ENCODE measurements at places on chromosomes 2 and 18. TPM values are rescaled to one million over a fixed set of nuclear protein-coding genes. Genes with fewer than 3 reads are reported as not detected.

REG3G gene
- total RNA-seq: not detected

ONECUT2 gene
- 1.2 TPM for total RNA-seq

- DNase-seq: no peak
Observed at GRCh38 chr2:28662044-28662443, 89.6 kb upstream of the PPP1CB start.

GRCh38 chr2:41595240-41595639 lies 452.6 kb upstream of the PKDCC start:
- DNase-seq: no peak

DNA sequence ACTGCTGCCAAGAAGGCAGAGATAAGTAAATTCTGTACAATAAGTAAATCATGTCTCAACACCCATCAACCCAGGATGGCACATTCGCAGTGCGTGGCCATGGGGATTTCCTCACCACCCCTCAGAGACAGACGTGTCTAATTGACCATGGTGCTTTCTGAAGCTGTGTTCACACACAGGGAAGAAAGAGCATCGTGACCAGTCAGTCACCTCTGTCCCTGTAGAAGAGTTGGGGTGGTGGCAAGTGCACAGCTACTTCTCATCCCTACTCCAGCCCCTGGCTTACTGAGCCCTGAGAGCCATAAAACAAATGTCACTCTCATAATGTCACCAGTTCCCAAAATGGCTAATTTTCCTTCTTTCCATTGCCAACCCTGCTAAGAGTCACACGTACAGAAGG lies 31.3 kb upstream of the MLPH start:
- no peak for DNase-seq

GRCh38 chr2:124081154-124081716 lies 56.1 kb downstream of the CNTNAP5 start:
- no peak for DNase-seq

GRCh38 chr2:37869771-37870170 lies 55.3 kb upstream of the RMDN2 start:
- DNase-seq: no peak
